Kidney epithelial cell (primary cell): ENCODE measurements at places on chromosomes 11 and 22.

DNA sequence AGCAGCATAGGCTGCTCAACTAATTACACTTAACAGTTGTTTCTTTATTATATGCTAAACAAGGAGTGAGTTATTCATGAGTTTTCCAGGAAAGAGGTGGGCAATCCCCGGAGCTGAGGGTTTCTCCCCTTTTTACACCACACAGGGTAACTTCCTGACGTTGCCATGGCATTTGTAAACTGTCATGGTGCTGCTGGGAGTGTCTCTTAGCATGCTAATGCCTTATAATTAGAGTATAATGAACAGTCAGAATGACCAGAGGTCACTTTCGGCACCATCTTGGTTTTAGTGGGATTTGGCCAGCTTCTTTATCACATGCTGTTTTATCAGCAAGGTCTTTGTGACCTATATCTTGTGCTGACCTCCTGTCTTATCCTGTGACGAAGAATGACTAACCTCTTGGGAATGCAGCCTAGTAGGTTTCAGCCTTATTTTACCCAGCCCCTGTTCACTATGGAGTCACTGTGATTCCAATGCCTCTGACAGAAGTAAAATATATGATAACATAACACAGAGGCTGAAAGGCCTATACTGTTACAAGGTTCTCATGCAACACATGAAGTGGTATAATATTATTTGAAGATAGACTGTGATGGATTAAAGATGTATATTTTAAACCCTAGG lies 41.3 kb upstream of the RDX start:
- DNase-seq: no peak

GRCh38 chr22:38882972-38883622 lies 11.1 kb upstream of the CBX6 start:
- no peak for DNase-seq

- no peak for DNase-seq
These were observed 379.2 kb downstream of the AASDHPPT start for GRCh38 chr11:106456647-106457046.

DNA sequence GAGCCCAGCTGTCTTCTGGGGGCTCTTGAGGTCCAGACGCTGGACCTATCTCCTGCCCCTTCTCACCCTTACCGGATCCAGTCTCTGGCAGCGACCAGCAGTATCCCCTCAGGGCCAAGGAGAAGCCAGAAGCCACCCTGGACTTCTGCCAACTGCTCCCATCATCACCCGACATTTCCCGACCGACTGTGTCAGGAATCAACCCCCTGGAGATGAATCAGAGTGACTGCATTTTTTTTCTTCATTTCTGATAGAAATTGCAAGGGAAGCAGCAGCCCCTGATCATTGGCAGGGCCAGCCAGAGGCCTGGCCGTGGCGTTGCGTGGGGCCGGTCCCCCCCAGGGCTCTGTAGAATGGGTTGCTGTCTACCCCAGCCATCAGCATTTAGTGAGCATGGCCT lies 5.2 kb upstream of the LIF start:
- DNase-seq: no peak

DNA sequence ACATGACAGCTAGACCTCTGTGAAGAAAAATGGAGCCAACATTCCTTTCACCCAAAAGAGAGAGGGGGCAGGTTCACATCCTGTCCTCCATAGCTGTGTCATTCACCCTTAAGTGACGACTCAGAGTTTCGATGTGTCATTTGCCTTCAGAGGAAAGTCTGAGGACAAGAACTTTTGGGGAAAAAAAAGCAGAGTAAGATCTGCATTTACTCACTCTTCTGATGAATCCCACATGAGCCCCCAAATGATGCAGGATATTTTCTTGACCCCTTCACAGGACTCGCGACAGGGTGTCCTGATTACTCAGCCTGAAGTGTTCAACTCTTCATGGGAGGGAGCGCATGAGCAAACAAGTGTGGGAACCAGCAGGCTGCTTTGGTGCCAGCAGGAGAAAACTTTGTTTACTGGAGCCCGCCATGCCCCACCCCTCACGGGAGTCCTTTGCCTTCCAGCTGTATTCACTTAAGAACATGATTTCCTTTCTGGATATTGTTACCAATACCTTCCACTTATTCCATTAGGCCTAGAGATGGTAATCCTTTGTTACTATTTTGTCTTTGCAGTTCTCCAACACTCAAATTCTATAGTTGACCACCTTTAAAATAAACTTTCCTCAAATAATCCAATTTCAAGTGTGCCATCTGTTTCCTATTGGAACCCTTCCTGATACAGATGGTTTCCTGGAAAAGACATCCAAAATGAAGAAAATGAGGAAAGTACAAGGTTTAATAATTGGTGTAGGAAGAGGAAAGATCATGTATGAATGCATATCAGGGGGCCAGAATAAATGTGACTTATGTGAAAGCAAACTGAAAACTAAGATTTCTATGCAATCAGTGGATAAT lies 729.8 kb downstream of the FAM181B start:
- DNase-seq: peak; percentile 5

- no peak for DNase-seq
These were observed 38.4 kb upstream of the THY1 start for GRCh38 chr11:119461229-119461963.

- DNase-seq: no peak
These were observed 73.1 kb upstream of the CLMP start for GRCh38 chr11:123268156-123268555.

DNA sequence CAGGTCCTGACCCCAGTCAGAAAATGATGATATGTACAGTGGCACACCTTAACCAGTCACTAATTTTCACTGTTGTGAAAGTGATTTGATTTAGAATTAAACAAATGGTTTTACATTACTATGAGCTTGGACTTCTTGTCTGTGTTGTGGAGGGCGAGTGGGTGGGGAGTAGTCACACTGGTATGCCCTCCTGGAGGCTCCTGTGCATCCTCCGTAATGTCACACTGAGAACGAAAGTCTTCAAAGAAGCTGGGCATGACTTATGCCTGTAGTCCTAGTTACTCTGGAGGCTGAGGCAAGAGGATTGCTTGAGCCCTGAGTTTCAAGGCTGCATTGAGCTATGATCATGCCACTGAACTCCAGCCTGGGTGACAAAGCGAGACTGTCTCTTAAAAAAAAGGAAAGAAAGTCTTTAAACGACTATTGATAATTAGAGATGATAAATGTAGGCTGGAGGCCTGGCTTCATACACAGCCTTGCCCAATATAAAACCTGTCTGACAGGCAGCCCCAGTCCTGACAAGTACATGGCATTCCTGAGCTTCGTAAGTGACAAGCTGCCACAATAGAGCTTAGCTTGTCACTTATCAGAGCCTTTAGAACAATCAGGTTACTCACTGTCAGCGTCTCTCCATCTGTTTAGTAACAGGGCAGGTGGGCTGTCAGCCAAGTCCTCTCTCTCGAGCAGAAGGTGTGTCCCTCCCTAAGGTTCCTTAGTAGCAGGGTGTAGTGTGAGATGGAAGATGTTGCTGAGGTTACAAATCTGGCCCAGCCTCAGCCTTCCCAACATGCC lies 5.0 kb upstream of the LIMK2 start:
- no peak for DNase-seq
